ENCODE measurements at places on chromosomes 6 and 20. TPM values are rescaled to one million over a fixed set of nuclear protein-coding genes. Genes with fewer than 3 reads are reported as not detected.

Gene SLC17A5
- total RNA-seq = 14.2 TPM

Gene HMGCLL1
- 0.41 TPM for total RNA-seq

Gene PRR18
- 0.23 TPM for total RNA-seq

Gene PPP1R14C
- total RNA-seq = 0.61 TPM

Gene CAPN11
- total RNA-seq = 1.2 TPM

GRCh38 chr20:44707018-44707579 is 8.1 kb upstream of the CCN5 start:
- no peaks in the 10 kb centered on the region for H3K36me3 ChIP-seq
- no peak overlapping the region for H3K27ac ChIP-seq
- no peak overlapping the region for H3K4me3 ChIP-seq
- H3K27me3 ChIP-seq = no peaks in the 10 kb centered on the region
- no peak for DNase-seq
- no peaks in the 10 kb centered on the region for H3K4me1 ChIP-seq

GRCh38 chr6:2857185-2857579 is 15.5 kb upstream of the SERPINB1 start:
- H3K36me3 ChIP-seq = no peaks in the 10 kb centered on the region
- no peaks in the 10 kb centered on the region for H3K27me3 ChIP-seq
- peaks cover 18% of the 10 kb centered on the region for H3K4me1 ChIP-seq
- DNase-seq = no peak

GRCh38 chr6:29491574-29491973 is 3.8 kb upstream of the MAS1L start:
- peak; percentile 2 for DNase-seq
- H3K27ac ChIP-seq = no peak overlapping the region
- no peaks in the 10 kb centered on the region for H3K36me3 ChIP-seq
- no peaks in the 10 kb centered on the region for H3K4me1 ChIP-seq
- no peak overlapping the region for H3K4me3 ChIP-seq

DNA sequence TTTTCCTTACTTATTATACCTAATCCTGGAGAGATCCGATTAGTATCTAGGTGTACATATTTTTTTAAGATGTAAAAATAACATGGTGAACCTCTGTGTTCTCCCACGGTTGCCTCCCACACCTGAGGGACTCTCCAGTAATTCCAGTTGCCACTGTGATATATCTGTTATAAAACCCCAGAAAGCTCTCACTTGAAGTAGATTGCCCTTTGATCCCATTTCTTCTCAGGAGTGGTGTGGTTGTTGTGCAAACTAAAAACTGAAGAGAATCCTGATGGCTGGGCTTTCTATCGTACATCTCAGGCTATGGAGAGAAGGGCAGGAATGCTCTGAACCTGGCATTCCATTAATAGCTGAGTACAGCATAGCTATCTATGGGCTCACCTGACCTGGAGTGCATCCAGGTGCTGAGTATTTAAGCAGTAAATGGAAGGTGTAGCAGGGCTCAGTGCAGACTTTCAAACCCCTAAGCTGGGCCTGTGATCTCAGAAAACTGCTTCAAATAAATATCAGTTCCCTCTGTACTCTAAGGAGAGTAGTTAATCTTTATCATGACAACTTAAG is 41.0 kb downstream of the VGLL2 start:
- no peaks in the 10 kb centered on the region for H3K4me1 ChIP-seq
- no peaks in the 10 kb centered on the region for H3K36me3 ChIP-seq
- H3K4me3 ChIP-seq = no peak overlapping the region
- H3K27me3 ChIP-seq = no peaks in the 10 kb centered on the region
- no peak for DNase-seq

- H3K27me3 ChIP-seq = no peaks in the 10 kb centered on the region
- DNase-seq = no peak
- no peaks in the 10 kb centered on the region for H3K36me3 ChIP-seq
- no peak overlapping the region for H3K4me3 ChIP-seq
- H3K4me1 ChIP-seq = no peaks in the 10 kb centered on the region
Observed at GRCh38 chr6:166910601-166911000, 45.7 kb downstream of the RNASET2 start.

- H3K27me3 ChIP-seq = no peaks in the 10 kb centered on the region
- H3K27ac ChIP-seq = no peak overlapping the region
- no peaks in the 10 kb centered on the region for H3K36me3 ChIP-seq
- no peak overlapping the region for H3K4me3 ChIP-seq
- H3K4me1 ChIP-seq = no peaks in the 10 kb centered on the region
- no peak for DNase-seq
Observed at GRCh38 chr20:63567136-63567385, 7.0 kb downstream of the HELZ2 start.

- H3K27ac ChIP-seq = no peak overlapping the region
- no peaks in the 10 kb centered on the region for H3K4me1 ChIP-seq
- no peak for DNase-seq
Observed at GRCh38 chr6:149755300-149756260, 6.0 kb downstream of the PCMT1 start.

GRCh38 chr6:169159331-169159730 is 94.3 kb downstream of the THBS2 start:
- H3K27me3 ChIP-seq = no peaks in the 10 kb centered on the region
- no peaks in the 10 kb centered on the region for H3K4me1 ChIP-seq
- no peak overlapping the region for H3K27ac ChIP-seq

DNA sequence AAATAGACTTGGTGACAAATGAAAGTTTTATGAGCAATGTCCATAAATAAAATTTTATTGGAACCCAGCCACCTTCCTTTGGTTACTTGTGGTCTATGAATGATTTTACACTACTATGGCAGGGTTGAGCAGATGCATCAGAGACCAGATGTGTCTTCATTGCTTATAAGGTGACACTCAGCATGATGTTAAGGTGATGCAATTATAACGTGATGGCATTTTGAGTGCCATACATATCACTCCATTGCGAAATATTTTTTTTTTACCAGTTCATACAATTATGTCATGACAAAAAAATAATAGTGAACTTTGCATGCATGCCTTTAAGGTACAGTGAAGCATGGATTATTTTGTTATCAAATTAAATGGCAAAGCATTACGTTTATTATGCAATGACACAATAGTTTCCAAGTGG is 96.0 kb downstream of the ADTRP start:
- peaks cover 4% of the 10 kb centered on the region for H3K4me1 ChIP-seq
- no peaks in the 10 kb centered on the region for H3K36me3 ChIP-seq
- no peak overlapping the region for H3K4me3 ChIP-seq
- H3K27ac ChIP-seq = no peak overlapping the region
- no peak for DNase-seq

GRCh38 chr20:2207770-2208097 is 88.1 kb upstream of the TGM3 start:
- no peak overlapping the region for H3K27ac ChIP-seq
- H3K27me3 ChIP-seq = peaks cover 5% of the 10 kb centered on the region
- no peak for DNase-seq
- H3K36me3 ChIP-seq = no peaks in the 10 kb centered on the region
